ENCODE measurements at places on chromosomes 2 and 18. TPM values are rescaled to one million over a fixed set of nuclear protein-coding genes. Genes with fewer than 3 reads are reported as not detected.

C2orf81 gene
- 9.8 TPM for total RNA-seq

RAB17 gene
- total RNA-seq = 1.1 TPM

SNRPD1 gene
- total RNA-seq = 146 TPM

CDH7 gene
- total RNA-seq = not detected

TNS1 gene
- 0.80 TPM for total RNA-seq

SERPINB11 gene
- not detected for total RNA-seq

EMX1 gene
- total RNA-seq = 1.1 TPM

ACSL3 gene
- total RNA-seq = 70.1 TPM

Measured in GM12878 (cell line).